CD4-positive, alpha-beta T cell (primary cell): ENCODE measurements at places on chromosomes 16 and 17. TPM values are rescaled to one million over a fixed set of nuclear protein-coding genes. Genes with fewer than 3 reads are reported as not detected.
A peak's percentile ranks its signal among the peaks of the same experiment; 100 is the strongest.

DNA sequence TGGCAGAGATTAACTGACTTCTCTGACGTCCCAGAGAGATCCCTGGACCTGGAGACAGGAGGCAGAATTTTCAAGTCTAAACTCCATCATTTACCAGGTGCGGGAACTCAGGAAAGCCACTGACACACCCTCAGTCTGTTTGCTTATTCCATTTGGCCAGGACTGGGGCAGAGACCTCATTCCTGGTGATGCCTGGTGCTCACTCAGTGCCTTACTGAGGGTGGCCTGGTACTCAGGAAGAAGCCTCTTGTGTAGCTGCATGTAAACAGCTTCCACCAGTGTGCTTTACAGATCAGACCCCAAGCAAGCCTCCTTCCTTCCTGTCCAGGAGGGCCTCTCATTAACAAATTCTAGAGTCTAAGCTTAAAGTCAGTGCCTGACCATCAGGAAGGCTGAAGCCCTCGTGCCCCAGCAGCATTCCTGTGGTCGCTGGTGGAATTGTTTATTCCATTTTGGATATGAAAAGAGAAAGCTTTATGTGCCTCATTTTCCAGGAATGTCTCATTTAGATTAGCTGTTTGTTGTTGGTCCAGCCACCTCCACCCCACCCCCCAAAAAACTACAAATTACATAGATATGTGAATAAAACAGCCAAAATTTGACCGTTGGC is 236.1 kb upstream of the CDH5 start:
- no peak for DNase-seq

GAST gene
- total RNA-seq, result not detected

DNA sequence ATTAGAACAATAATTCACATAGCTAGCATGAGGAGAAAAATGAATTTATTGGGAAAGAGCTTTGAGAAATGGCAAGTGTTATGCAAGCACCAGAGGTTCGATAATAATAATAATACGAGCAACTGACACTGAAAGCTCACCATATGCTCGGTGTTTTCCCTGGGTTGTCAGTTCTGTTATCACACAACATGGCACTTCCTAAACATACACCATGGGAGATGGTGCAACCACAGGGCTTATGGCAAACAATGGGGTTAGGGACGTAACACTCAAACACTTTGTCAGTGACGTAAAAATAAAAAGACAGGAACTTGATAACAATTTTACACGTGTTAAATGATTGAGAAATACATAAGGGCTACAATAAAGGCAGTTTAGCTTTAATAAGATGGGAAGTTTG is 23.7 kb downstream of the OR1D5 start:
- no peak for DNase-seq

GRCh38 chr16:56409195-56409594 is 16.1 kb downstream of the AMFR start:
- no peak for DNase-seq

- no peak for DNase-seq
Measured at GRCh38 chr17:81339534-81340296, 44.6 kb upstream of the SLC38A10 start.

DNA sequence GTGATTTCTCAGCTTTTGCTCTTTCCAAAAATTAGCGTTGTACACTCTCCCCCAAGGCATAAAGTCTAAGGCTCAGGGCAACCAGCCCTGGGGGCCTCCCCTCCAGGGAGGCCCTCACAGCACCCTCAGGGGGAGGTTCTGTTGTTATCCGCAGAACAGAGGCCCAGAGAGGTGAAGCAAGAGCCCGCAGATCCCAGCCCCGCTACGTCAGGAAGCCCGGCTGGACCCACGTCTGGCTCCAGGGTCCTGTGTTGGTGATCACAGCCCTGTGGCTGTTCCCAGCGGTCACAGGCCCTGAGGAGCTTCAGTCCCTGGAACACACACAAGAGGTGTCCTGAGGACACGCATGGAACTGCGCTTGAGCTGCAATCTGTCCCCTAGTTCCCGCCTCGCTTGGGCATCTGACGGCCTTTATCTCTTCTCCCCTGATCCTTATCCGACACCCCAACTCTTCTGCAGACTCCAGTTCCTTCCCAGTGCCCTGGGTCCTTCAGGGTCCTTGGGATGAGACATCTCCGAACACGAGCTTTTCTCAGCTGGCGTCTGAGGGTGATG is 1.1 kb upstream of the ZG16B start:
- no peak for DNase-seq

DNA sequence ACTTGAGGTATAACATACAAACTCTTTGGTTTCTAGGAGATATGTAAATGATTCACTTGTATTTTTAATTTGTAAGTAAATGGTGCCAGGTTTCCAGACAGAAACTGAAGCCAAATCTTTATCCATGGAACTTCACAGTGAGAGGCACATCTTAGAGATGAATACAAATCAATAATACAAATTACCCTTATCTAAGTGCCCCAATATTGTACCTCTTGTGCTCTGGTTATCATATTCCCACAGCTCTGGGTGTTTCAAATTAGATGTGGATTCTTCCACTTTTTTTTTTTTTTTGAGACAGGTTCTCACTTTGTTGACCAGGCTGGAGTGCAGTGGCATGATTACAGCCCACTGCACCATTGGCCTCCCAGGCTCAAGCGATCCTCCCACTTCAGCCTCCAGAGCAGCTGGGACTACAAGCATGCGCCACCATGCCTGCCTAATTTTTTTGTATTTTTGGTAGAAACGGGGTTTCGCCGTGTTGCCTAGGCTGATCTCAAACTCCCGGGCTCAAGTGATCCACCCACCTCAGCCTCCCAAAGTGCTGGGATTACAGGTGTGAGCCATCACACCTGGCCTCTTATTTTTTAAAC is 38.0 kb upstream of the DHX40 start:
- no peak for DNase-seq

ZDHHC1 gene
- total RNA-seq, result 0.22 TPM

DNA sequence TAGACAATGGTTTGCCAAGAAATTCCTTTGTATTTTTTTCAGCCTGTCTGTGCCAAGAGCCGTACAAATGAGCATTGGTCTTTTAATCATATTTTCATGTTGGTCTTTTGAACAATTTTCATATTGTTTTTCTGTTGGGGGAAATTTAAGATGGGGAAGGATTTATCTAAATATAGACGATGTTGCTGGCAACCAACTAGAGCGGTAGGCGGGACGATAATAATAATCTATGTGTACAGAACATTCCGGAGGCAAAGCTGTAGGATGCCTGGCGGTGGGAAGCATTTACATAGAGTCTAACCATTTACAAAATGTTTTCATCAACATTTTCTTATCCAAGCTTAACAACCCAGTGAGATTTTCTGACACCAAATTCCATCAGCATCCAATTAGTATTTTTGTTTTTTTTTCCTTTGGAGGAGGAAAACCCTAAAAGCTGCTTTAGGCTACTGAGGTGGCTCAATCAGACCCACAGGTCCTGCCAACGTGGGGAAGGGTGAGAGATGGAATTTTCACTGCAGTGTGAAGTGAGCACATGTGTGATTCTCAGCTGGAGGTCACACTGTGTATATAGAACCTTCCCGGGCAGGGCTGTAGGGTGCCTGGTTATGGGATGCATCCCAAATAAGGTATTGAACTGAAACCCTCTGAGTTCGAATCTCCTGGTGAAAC is 11.7 kb upstream of the SEC14L1 start:
- DNase-seq, result no peak

DNA sequence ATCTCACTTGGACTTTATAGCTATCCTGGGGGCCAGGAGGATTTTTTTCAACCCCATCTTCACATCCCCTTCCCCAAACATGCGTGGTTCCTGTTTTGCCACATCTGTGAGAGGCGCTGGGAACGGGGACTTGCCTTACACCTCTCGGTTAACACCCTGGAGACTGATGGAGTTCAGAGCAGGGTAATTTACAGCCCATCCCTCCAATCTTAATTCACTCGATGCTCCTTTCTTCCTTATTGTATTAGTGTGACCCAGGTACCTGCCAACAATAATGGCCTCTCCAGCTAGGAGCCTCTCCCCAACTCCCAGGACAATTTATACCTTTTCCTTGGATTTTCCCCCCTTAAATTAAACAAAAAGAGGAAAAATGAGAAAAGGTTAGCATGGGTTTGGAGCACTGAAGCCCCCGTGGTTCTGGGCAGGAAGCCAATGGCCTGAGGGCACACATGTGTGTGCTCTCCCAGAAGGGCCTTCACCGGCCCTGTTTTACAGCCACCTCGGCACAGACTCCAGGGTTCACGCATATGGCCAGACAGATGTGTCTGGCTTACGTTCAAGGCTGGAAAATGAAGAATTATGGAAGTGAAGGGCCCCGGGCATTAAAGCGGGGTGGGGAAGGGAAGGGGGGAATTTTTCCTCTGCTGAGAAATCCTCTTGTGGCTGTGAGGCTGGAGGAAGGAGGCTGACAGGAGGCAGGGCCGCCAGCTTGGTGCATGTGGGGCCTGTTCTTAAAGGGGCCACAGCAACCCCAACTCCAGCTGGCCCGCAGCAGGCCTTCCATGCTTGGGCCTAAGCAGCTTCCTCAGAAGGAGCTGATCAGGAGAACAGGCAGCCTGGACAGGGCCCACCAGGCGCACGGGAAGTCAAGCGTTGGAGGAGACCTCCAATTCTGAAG is 21.4 kb downstream of the HIC1 start:
- DNase-seq, result no peak

- no peak for DNase-seq
Measured at GRCh38 chr17:78474614-78475146, 96.2 kb downstream of the PGS1 start.

CTRB1 gene
- not detected for total RNA-seq

DNA sequence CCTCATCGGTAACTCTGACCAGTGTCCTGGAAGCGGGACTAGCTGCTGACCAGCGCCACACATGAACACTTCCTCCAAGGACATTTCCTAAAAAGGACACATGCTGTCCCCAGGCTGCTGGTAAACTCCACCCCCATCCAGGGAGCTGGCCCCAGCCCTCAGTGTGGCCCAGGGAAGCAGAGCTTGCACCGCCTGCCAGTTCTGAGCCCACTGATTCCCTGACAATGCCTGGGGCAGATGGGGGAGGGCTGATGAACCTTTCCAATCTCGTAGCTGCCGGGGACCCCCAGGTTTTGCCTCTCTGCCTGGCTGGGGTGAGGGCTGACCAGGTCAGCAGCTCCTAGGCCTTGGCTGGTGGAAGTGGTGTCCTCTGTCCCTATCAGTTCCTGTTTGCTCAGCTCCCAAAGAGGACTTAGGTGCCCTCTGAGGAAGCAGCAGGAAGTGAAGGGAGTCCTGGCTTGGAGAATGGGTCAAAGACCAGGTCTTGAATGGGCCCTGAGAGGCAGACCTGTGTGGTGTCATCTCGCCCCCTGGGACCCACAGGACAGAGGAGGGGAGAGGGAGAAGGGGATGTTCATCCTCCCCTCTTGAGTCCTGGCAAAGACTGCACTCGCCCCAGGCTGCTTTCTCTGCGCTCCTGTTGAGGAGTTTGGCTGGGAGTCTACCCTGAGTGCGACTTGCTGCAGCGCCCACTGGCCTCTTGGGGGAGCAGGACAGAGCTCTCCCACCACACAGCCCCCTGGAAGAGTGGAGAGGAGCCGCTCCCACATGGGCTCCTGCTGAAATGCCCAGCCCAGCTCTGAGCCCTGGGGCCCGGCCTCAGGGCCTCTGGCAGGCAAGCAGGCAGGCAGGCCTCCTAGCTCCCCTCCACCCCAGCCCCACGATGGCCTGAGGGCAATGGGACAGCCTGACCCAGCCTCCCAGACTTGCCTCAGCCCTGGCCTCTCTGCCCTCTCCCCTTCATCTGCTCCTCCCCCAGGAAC is 16.8 kb downstream of the PDK2 start:
- DNase-seq, result no peak

DNA sequence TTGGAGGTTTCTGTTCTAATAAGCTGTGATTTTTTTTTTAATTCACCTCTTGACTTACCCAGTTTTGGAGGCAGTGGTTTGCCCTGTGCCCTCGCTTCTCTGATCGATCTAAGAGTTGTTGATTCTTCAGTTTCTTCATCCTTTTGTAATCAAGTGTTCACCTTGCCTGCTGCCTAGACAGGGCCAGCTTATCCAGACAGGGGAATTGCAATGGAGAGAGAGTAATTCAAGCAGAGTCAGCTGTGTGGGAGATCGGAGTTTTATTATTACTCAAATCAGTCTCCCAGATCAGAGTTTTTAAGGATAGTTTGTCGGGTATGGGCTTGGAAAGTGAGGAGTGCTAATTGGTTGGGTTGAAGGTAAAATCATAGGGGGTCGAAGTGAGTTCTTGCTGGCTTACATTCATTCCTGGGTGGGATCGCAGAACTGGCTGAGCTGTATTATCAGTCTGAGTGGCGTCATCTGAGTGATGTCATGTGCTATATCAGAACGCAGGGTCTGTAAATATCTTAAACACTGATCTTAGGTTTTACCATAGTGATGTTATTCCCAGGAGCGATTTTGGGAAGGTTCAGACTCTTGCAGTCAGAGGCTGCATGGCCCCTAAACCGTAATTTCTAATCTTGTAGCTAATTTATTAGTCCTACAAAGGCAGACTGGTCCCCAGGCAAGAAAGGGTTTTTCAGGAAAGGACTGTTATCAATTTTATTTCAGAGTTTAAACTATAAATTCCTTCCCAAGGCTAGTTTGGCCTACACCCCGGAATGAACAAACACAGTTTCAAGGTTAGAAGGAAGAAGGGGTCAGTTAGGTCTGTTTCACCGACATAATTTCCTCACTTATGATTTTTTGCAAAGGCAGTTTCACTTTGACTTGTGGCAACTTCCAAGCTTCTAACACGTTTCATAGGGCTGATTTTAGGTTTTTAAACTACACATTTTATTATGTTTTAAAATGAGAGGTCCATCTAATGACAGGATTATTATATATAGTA is 21.5 kb upstream of the KCNJ16 start:
- no peak for DNase-seq

DNA sequence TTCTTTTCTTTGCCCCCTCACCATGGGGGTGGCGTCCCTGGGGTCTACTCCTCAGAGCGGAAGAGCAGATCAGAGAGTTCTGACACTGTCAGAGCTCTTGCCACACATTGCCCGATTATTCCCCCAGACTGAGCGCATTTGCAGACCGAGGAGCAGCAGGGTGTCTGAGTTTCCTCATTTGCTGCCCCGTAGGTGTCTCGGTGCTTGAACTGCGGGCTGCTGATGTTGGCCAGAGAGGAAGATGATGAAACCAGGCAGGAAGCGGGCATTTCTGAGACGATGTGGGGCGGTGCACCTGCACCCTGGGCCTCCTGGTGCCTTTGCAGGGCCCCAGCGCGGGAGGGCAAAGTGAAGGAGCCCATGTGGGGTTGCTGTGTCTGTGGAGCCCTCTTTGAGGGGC is 55.2 kb downstream of the ARSG start:
- DNase-seq, result peak; percentile 62

GRCh38 chr17:17551361-17551760 is 40.1 kb downstream of the PEMT start:
- no peak for DNase-seq

DNA sequence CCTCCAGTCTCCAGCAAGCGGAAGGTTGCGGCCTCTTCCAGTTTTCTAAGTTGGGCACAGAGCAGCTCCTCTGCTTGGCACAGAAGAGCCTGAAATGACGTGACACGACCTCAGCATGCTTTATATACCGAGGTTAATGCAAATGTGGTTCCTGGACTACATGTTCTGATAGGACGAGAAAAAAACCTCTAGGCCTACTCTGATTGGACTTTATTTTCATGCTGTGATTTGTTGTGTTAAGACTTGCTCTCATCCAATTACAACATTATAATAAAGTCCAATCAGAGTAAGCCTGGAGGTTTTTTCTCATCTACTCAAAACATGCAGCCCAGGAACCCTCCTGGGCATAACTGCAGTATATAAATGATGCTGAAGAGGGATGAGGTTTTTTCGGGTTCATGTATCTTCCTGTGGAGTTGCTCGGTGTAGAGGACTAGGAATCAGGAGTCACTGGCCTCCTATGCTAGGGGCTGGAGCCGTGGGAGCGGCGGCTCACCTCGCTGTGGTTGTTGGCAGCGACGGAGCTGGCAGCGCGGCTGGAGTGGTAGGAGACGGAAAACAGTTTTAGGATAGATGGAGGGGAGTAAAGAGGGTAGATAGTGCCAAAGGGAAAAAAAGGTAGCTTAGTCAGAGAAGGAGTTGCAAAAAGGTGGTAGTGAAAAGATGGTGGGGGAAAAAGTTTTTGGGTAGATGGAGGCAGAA is 878.0 kb downstream of the KCNJ18 start:
- DNase-seq, result no peak
